Non-pigmented ciliary epithelial cell (primary cell): ENCODE measurements at places on chromosomes 16 and 17.
A peak's percentile ranks its signal among the peaks of the same experiment; 100 is the strongest.

DNA sequence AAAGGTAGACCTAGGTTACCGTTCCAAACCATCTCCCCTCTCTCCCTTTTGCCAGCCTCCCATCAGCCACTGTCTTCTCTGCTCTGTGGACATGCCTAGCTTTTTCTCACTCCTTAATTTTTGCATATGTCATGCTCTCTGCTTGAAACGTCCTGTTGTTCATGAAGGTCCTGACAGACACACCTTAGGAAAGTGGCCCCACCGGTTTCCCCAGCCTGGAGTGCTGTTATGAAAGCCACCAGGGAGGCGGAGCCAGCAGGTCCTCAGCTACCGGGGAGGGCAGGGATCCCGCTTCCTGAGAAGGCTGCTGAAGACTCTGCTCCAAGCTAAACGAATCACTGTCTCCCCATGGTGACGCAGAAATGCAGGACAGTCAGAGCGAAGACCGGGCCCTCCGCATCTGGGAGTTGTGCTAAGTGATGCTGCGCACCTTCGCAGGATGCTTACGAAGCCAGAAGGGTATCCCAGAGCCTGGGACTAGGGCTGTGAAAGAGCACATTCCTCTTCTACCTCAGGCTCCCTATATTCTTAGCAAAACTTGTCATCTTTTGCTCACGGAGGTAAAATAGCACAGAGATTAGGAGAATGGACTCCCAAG is 2.3 kb upstream of the SLC16A11 start:
- DNase-seq, result no peak

- DNase-seq, result no peak
Measured at GRCh38 chr16:67928147-67928546, 3.5 kb downstream of the CTRL start.

DNA sequence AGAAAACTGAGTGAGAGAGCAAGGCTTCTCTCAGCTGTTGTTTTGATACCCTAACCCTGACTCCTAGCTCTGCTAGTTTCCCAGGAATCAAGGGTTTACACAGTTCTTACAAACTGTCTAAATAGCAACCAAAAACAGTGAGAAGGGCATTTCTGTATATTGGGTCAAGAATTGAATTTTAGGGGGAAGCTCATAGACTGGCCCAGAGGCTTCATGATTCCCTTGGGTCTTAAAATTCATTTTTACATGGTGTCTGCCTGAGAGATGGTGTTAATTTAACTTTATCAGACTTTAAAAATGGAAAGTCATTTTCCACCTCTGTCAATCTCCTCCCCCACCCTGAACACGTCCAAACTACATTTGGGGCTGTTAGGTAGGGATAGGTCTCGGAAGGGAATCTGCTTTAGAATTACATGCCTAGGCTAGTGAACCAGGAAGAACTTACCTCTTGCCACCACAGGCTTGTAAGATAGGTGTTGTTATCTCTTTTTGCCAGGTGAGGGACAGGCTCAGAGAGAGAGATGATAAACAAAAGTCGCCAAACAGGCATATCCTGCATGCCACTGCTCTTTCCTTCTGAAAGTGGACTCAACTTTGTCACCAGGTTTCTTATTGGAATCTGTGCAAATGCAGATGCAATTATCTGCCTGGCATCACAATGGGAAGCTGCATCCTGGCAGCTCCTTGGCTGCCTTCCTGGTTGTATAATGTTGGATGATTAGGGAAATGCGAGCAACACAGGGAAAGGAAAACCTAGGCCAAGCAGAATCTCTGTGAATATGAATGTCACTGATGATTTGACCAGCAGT is 3.1 kb downstream of the PHAF1 start:
- DNase-seq, result no peak

DNA sequence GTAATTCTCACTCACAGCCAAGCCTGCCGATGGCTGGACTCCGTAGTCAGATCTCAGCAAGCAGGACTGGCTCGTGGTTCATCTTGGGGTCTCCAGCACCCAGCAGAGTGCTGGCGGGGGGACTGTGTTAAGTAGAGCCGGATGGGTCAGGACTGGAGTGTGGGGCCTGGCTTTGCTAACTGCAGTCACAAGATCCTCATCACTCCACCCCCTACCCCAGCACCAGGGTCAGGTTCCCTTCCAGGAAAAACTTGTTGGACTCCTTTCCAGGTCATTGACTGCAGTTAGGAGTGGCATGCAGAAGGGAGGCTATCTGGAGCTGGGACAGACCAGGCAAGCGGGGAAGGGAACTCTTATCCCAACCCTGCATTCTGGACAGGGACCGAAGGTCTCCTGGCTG is 6.0 kb downstream of the CIITA start:
- no peak for DNase-seq

- DNase-seq, result no peak
Measured at GRCh38 chr16:83939266-83939855, 13.7 kb upstream of the OSGIN1 start.

- no peak for DNase-seq
Measured at GRCh38 chr17:74545843-74546230, at the start of gene CD300C. CD300C (minus strand) TSS chr17:74546115; CDS start chr17:74545782, 333 bp downstream.

GRCh38 chr17:77475016-77475976 is 334.5 kb downstream of the SEC14L1 start:
- peak; percentile 58 for DNase-seq

- DNase-seq, result no peak
Measured at GRCh38 chr16:28597692-28598261, 927 bp upstream of the SULT1A2 start.

DNA sequence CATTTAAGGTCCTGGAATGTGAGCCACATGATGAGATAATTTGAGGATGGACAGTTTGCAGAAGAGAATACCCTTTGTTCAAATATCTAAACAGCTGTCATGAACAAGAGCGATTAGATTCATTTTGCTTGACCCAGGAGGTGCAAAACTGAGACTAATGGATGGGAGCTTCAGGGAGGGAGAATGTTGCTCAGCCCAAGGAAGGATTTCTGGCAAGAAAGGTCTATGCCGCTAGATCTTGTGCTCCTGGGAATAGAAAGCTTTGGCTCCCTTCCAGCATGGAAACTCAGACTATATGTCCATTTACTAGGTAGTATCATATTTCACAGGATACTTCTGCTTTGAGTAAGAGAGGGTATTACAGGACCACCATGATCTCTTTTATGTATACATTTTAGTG is 14.8 kb upstream of the CDH11 start:
- DNase-seq, result no peak

DNA sequence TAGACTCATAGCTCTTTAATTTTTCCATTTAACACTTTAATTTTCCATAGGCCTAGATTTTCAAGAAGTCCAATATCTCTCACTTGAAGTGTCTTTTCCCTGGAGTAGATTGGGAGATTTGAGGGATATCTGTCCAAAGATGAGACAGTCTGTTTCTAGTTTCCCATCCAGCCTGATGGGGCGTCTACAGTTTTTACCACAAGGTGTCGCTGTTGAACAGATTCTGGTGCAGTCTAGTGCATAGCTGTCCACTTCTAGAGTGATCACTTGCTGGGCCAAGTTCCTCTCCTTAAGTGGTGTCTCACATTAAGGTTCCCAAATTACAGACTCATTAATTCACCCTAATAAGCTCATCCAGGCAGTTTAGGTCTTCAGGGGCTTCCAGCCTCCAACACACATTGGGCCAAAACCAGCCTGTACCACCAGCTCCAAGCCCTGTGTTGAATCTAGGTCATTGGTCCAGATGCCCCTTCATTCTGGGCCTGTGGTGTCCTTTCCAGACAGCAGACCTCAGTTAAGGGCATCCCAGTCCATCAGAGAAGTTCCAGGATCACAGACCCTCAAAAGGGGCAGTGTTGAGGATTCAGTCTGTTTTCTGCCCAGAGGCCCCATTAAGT is 9.4 kb downstream of the SNX20 start:
- DNase-seq, result no peak

DNA sequence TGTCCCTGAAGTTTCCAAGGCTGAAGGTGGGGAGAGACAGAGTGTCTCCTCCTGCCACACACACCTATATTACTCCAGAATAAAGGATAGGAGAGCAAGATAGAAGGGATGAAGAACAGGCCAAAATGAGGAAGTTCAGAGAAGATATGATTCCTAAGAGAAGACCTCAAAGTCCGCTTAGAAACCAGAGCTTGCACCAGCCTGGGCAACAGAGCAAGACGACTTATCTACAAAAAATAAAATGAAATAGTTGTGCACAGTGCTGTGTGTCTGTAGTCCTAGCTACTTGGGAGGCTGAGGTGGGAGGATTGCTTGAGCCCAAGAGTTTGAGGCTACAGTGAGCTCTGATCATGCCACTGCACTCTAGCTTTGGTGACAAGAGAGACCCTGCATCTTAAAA is 128.2 kb downstream of the HS3ST3B1 start:
- no peak for DNase-seq

GRCh38 chr17:21532763-21533385 is 156.7 kb downstream of the KCNJ12 start:
- no peak for DNase-seq

DNA sequence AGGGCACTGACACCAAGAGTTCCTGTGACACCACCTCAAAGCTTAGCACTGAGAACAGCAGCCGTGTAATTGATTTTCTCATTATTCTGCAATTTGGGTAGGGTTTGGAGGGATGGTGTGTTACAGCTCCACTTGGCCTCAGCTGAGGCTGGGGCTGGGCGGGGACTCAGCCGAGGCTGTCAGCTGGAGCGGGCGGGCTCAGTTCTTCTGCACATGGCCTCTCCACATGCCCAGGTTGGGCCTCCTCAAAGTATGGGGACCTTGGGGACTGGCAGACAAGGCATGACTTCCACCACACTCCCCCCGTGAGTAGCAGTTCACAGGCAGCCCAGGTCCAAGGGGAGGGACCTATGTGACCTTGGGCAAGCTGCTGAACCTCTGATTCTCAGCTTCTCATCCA is 171.5 kb downstream of the IRF8 start:
- DNase-seq, result no peak

DNA sequence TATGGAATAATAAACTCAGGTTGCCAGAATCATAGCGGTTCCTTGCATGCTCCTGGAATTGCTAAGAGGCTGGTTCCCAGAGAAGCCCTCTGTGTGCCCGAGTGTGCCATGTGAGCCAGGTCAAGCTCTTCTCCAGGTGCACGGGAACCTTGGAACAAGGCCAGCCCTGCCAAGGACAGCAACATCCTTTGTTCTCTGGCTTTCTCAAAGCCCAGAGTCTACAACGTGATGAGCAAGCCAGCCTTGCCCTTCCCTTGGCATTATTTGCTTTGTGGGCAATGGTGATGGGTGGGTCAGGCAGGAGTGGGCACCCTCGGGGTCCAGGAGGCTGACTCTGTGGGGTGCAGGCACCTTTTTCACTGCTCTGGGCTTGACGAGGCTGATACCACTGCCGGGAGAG is 14.2 kb upstream of the SEC14L1 start:
- no peak for DNase-seq

DNA sequence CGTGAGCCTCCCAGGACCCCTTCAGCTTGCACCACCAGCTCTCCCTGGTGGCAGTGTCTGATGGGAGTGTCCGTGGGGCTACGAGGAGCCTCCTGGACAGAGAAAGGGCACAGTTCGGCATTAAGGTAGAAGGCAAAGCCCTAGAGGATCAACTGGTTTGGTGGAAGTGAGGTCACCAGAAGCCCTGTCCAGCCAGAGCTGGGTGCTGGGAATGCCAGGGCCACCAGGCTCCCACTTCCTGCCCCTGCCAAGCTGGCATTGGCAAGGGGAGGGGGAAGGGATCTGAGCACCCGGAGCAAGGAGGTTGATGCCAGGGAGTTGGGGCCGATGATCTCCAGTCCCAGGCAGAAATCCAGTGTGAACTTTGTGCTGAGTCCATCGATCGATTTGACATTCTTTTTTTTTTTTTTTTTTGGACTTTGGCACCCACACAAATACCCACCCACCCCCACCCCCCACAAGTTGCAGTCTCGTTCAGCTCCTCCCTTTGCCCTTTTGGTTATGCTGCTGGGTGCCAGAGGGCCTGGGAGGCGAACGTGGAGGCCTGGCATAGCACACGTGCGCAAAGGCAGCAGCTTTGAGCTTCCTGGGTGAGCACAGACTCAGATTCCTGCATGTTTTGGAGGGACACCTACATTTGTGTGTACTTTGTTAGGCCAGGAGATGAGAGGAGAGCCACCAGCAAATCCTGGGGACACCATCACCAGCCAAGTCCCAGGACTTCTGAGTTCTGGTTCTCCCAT is 2.1 kb downstream of the NHERF1 start:
- no peak for DNase-seq

- DNase-seq, result no peak
Measured at GRCh38 chr17:61436273-61436672, 15.9 kb upstream of the TBX4 start.

DNA sequence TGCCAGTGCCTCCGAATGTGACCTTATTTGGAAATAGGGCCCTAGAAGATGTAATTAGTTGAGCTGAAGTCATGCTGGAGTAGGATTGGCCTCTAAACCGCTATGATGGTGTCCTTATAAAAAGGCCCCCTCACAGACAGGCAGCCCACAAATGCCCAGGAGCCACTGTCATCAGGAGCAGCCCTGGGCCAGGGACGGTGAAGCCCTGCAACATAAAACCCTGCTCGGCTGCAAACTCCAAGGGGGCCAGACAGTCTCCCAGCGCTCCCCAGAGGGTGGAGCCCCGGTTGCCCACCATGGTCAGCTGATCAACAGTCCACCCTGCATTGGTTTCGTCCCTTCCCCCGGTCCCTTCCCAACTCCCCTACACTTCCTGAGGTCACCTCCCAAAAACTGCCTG is 351.7 kb downstream of the FOXL1 start:
- no peak for DNase-seq

GRCh38 chr17:78665387-78665951 is 88.3 kb upstream of the DNAH17 start:
- no peak for DNase-seq
